ENCODE measurements at places on chromosomes 4 and X.

- DNase-seq = no peak
Observed at GRCh38 chr4:151811403-151811802, 50.6 kb upstream of the GATB start.

DNA sequence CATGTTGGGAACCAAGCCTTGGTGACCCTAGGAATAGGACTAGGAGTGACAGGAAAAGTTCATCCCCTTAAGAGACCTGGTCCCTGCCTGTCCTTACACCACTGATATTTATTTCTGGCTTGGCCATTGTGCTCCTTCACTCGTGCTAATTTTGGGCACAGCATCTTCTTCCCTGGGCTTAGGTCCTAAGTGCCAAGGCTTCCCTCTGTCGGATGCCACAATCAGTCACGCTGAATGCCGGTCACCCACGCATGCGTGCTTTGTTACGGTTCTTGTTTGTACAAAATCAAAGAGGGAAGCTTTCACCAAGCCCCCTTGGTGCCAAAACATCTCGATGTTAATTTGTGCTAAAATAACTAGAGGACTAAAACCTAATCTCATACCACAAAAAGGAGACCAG, 17.4 kb upstream of the MAP3K15 start:
- no peak for DNase-seq

- DNase-seq = no peak
Observed at GRCh38 chr4:101914761-101915160, 124.2 kb downstream of the BANK1 start.

GRCh38 chr4:137768196-137768595, 235.9 kb upstream of the PCDH18 start:
- peak; percentile 58 for DNase-seq

- peak; percentile 51 for DNase-seq
Observed at GRCh38 chrX:40104985-40105834, 7.5 kb upstream of the BCOR start.

- no peak for DNase-seq
Observed at GRCh38 chr4:89957046-89957926, 62.6 kb downstream of the MMRN1 start.

DNA sequence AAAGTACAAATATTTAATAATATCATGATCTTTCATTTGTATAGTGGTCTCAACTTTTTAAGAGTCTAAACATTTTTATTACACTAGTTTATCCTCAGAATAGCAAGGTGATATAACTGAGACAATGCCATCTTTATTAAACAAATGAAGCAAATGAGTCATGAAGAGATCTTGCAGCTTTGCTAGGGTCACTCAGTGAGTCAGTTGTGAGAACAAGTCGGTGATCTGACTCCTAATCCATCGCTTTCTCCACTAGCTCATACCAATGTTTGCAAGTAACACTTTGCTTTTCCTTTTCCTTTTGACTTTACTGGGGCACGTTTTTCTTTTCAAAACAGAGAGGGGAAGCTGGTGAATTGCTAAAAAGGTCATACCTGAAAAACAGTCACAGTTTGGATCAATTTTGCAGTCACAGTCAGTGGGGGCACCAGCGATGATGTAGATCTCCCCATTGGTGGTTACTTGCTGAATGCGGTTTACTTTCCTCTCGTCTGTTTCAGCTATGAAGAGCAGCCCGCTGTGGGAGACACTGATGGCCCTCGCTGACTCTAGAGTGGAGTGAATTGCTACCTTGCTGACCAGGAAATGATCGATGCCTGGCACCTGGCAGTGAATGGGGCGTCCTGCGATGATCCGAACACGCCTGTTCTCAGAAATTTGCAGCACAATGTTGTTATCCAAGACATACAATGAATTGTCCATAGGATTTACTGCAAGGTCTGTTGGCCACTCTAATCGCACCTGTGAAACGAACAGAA, 75.7 kb downstream of the SH2D1A start:
- peak; percentile 11 for DNase-seq

Data from iris pigment epithelial cell (primary cell).